ENCODE measurements at places on chromosomes 2 and 18. TPM values are rescaled to one million over a fixed set of nuclear protein-coding genes. Genes with fewer than 3 reads are reported as not detected.

GRCh38 chr2:179449010-179449409 is 184.4 kb upstream of the SESTD1 start:
- DNase-seq: no peak
- no peak overlapping the region for H3K27ac ChIP-seq
- H3K36me3 ChIP-seq: no peaks in the 10 kb centered on the region
- H3K27me3 ChIP-seq: no peaks in the 10 kb centered on the region

DNA sequence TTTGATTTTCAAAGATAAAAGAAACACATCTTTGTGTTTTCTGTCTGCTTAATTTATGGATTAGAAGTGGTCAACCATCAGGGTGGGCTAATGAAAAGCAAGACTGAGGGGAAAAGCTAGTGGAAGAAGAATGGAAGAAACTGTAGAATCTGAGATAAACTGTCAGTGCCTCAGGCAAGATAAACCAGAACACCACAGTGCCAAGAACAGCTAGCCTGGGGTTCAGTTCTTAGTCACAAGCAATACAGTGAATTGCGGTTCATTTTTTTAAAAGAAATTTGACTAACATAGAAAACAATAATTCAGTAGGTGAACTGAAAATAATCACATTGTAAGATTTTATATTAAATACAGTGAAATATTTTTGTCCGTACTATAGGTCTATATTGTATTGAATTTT is 22.0 kb upstream of the LNPK start:
- no peak for DNase-seq
- peaks cover 21% of the 10 kb centered on the region for H3K4me1 ChIP-seq
- no peaks in the 10 kb centered on the region for H3K36me3 ChIP-seq
- H3K27ac ChIP-seq: peak overlapping the region; percentile 44
- H3K4me3 ChIP-seq: no peak overlapping the region

- no peaks in the 10 kb centered on the region for H3K27me3 ChIP-seq
- H3K4me3 ChIP-seq: no peak overlapping the region
- DNase-seq: no peak
- H3K27ac ChIP-seq: no peak overlapping the region
- H3K36me3 ChIP-seq: peaks cover 4% of the 10 kb centered on the region
- H3K4me1 ChIP-seq: peaks cover 17% of the 10 kb centered on the region
These were observed 123.3 kb downstream of the LTBP1 start for GRCh38 chr2:33069894-33070651.

GRCh38 chr2:200242570-200242969 is 63.9 kb upstream of the SPATS2L start:
- DNase-seq: no peak
- H3K27me3 ChIP-seq: no peaks in the 10 kb centered on the region
- no peaks in the 10 kb centered on the region for H3K36me3 ChIP-seq
- H3K4me1 ChIP-seq: peaks cover 56% of the 10 kb centered on the region
- no peak overlapping the region for H3K4me3 ChIP-seq
- peak overlapping the region; percentile 40 for H3K27ac ChIP-seq

DNA sequence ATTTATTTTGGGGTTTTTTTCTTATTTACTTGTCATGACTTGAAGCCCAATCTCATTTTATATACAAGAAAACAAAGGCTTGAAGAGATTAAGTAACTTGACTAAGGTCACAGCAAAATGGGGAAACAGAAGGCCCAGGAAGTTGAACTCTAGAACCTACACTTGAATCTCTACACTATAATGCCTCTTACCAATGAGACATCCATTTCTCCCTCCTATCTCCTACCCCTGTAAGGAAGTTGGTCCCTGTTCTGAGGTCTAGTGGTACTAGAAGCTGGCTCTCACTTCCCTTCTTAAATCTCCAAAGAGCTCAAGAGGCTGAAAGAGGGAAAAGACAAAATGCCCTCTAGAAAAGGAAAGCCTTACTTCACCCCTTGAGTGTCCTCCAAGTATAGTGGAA is 25.5 kb upstream of the IHH start:
- no peaks in the 10 kb centered on the region for H3K36me3 ChIP-seq
- peaks cover 24% of the 10 kb centered on the region for H3K27me3 ChIP-seq
- H3K4me1 ChIP-seq: no peaks in the 10 kb centered on the region
- DNase-seq: no peak
- H3K27ac ChIP-seq: no peak overlapping the region

- no peak overlapping the region for H3K4me3 ChIP-seq
- DNase-seq: no peak
- no peaks in the 10 kb centered on the region for H3K27me3 ChIP-seq
- H3K4me1 ChIP-seq: peaks cover 22% of the 10 kb centered on the region
These were observed 47.0 kb downstream of the TSHZ1 start for GRCh38 chr18:75257605-75258004.

GRCh38 chr18:22796113-22796512 is 137.0 kb upstream of the RBBP8 start:
- no peaks in the 10 kb centered on the region for H3K27me3 ChIP-seq
- H3K36me3 ChIP-seq: no peaks in the 10 kb centered on the region
- H3K4me1 ChIP-seq: peaks cover 29% of the 10 kb centered on the region
- DNase-seq: no peak

GRCh38 chr2:3488061-3488531 is 31.2 kb downstream of the ADI1 start:
- no peak for DNase-seq
- H3K27ac ChIP-seq: no peak overlapping the region
- peaks cover 6% of the 10 kb centered on the region for H3K4me1 ChIP-seq
- H3K27me3 ChIP-seq: no peaks in the 10 kb centered on the region
- H3K36me3 ChIP-seq: peaks cover 11% of the 10 kb centered on the region

DNA sequence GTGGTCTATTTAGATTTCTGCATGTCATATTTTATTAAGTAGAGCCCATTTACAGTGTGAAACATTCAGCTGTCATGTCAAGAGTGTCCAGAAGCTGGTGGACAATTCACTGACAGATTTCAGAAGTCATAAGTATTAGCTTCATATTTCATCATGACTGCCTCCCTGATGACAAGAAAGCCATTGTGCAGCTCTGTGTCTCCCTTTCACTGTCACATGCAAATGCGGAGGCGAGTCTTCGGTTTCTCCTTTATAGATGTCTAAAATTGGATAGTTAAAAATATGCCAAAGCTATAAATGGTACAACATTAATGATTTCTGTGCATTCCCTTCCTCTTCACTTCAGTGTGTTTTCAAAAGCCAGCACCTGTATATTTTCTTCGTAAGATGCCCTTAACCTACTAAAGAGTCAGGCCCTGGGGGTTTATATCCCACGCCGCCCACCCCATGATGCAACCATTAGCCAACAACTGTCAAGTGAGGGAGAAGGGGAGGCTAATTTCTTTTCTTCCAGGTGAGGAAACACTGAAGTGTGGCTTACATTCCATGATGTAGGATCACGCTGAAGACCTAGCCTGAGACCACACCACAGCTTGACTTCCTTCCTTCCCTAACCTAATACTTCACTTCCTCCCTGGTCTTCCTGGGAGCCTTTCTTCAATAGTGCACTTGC is 99.6 kb upstream of the DDX18 start:
- no peak for DNase-seq
- H3K4me3 ChIP-seq: no peak overlapping the region
- no peaks in the 10 kb centered on the region for H3K36me3 ChIP-seq
- no peaks in the 10 kb centered on the region for H3K4me1 ChIP-seq
- H3K27ac ChIP-seq: no peak overlapping the region

- no peaks in the 10 kb centered on the region for H3K36me3 ChIP-seq
- peaks cover 33% of the 10 kb centered on the region for H3K4me1 ChIP-seq
- H3K27me3 ChIP-seq: peaks cover 28% of the 10 kb centered on the region
- no peak overlapping the region for H3K4me3 ChIP-seq
- no peak for DNase-seq
These were observed 5.7 kb downstream of the RAMP1 start for GRCh38 chr2:237864940-237865622.

The FSIP2 gene
- 28.7 TPM for total RNA-seq

The AMER3 gene
- total RNA-seq: not detected

The ABCG8 gene
- not detected for total RNA-seq

The EFEMP1 gene
- 42.8 TPM for total RNA-seq

The IL36G gene
- not detected for total RNA-seq

The ATG9A gene
- 40.8 TPM for total RNA-seq

The LIMS3 gene
- 3.1 TPM for total RNA-seq

The SESTD1 gene
- total RNA-seq: 55.8 TPM
